Stimulated activated CD8-positive, alpha-beta memory T cell treated with anti-CD3 and anti-CD28 coated beads, Interleukin-4, amount 100 ng/mL, for 24 hours (primary cell): ENCODE measurements at places on chromosomes 4 and X.

- no peak for DNase-seq
Measured at GRCh38 chr4:94728056-94728766, 29.5 kb upstream of the BMPR1B start.

GRCh38 chr4:5066101-5066500 lies 14.8 kb downstream of the STK32B start:
- DNase-seq, result no peak

- no peak for DNase-seq
Measured at GRCh38 chr4:184811526-184812198, 14.1 kb downstream of the ACSL1 start.

GRCh38 chr4:44487341-44487740 lies 38.7 kb upstream of the KCTD8 start:
- DNase-seq, result no peak

- no peak for DNase-seq
Measured at GRCh38 chrX:136452614-136453013, 35.1 kb upstream of the BRS3 start.

- DNase-seq, result no peak
Measured at GRCh38 chr4:90718931-90719330, 591.7 kb downstream of the CCSER1 start.

GRCh38 chrX:11447418-11447817 lies 154.2 kb downstream of the AMELX start:
- DNase-seq, result no peak

DNA sequence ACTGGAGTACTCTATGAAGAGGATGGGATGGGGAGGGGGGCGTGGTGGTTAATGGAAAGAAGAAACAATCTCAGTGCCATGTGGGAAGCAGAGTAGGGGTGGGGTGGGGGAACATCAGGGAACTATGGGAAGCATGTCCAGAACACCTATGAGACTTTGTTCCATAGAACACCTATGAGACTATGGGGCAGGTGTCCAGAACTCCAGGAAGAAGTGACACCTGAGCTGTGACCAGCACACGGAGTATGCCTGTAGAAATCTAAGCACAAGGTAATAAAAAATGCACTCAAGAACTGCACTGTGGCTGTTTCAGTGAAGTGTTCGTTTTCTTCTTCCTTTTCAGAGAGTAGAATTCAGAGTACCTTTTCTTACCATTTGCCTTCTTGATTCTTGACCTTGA lies 704.8 kb upstream of the TENM3 start:
- DNase-seq, result no peak

- DNase-seq, result no peak
Measured at GRCh38 chrX:8813036-8813435, 11.9 kb upstream of the FAM9A start.

GRCh38 chrX:21873063-21873775 lies 17.4 kb downstream of the YY2 start:
- no peak for DNase-seq

DNA sequence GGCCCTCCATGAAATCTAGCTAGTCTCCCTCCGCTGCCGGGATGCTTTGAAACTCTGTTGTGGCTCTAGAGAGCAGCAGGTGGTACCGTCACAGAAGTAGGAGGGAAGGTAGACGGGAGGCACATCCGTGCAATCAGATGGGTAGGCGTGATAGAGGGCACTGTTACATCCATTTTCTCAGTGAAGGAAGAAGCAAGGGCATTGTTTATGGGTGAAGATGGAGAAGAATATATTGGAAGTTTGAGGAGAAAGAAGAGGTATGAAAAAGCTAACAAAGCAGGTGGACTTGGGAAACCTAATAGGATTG lies 1.3 kb downstream of the ANAPC4 start:
- DNase-seq, result no peak

DNA sequence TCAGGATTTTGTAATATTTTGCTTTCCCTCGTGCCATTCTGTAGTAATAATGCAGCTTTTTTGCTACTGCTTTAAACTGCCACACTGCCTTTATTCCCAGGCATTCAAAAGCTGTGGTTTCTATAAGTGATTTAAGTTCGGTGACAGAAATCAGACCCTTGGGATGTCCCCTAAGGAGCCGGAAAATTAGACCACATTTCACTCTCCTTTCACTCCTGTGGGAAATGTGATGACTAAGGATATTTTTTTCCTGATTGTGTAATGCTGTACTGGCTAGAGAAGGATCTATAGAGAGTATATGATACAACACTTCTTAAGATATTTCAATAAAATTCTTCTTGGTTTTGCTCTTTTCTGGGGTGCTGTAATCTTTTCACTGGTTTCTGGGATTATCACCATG lies 24.4 kb downstream of the UGT2A3 start:
- no peak for DNase-seq

DNA sequence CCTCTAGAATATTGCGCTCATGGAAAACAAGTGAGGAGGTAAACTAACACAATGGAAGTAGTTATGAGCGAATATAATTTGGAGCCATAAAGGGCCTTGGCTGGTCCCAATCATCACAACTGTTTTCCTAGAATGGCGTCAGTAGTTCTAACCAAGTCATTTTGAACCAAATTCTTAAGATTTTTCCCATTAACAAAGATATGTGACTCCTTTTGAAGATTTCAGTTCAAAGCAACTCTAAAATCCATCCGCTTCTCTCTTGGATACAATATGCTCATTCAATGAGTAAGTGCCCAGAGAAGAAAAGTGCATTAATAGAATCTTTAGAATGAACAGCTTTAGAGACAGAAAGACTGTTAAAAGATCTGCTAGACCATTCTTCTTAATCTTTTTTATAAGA lies 19.6 kb upstream of the MYOZ2 start:
- DNase-seq, result no peak

GRCh38 chr4:117968606-117969005 lies 65.7 kb upstream of the NDST3 start:
- DNase-seq, result no peak

- no peak for DNase-seq
Measured at GRCh38 chr4:82500435-82501153, 61.2 kb downstream of the TMEM150C start.

GRCh38 chr4:169851750-169852149 lies 94.0 kb upstream of the HPF1 start:
- DNase-seq, result no peak

GRCh38 chrX:137915466-137915865 lies 349.5 kb downstream of the ZIC3 start:
- no peak for DNase-seq
